ENCODE measurements at places on chromosomes 12 and 14.

GRCh38 chr14:75614179-75614578, 35.8 kb downstream of the FLVCR2 start:
- DNase-seq: no peak

GRCh38 chr12:5592310-5592709, 160.4 kb downstream of the NTF3 start:
- DNase-seq: no peak

GRCh38 chr12:46830731-46831334, 5.0 kb upstream of the SLC38A4 start:
- DNase-seq: no peak

DNA sequence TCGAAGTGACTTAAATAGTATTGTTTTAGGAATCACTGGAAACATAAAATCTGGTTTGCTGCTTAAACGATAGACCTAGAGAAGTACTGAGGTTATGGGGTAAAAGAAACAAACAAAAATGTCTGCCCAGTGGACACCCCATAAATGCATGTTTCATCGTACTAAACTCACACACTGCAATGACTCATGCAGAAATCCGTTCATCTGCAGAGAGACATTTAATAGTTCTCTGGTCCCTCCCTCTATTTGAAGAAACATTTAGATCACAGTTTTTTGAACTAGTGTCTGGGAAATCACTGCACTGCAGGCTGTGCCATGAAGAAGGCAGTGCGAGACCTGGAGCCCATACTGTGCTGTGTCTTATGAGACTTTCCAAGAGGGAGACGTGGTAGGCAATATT, 25.5 kb downstream of the SLC17A8 start:
- DNase-seq: no peak

DNA sequence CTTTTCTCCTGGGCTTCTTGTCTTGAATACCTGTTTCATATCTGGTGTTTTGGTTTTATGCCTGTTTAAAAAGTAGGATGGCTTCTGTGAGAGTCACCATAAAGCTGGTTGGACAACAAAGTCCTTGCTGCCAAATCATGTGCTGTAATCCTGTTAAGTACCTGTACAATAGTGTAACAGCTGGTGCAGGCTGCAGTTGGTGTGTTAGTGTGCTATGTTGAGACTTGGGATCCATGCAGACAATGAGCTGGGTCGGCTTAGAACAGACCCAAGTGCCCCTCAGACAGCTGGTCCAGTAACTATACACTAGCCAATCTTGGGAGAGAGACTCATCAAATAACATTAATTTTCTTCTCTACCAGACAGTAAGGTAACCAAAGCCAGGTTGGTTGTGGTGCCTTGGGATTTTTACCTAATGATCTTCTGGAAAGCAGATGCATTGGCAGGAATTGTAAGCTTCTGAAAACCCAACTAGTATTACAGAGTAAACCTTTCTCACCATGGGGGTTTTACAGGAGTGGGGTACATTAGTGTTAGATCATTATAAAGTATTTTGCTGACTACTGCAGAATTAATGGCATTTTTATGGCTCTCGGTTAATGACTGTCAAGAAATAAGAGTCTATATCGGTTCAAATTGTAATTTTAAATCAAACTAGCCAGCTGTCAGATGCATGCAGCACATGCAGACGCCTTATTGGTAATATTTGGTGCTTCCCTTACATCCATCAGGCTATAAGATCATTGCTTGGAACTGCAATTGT, 231.2 kb downstream of the PDZRN4 start:
- peak; percentile 15 for DNase-seq

GRCh38 chr12:12209043-12209442, 57.8 kb downstream of the LRP6 start:
- DNase-seq: no peak

GRCh38 chr14:51335531-51335930, 95.5 kb downstream of the TMX1 start:
- no peak for DNase-seq

GRCh38 chr12:93587611-93588010, 15.1 kb downstream of the SOCS2 start:
- DNase-seq: no peak

GRCh38 chr12:106021516-106021915, 117.2 kb downstream of the NUAK1 start:
- DNase-seq: no peak

- no peak for DNase-seq
Measured at GRCh38 chr12:107857191-107857590, 82.7 kb downstream of the ASCL4 start.

DNA sequence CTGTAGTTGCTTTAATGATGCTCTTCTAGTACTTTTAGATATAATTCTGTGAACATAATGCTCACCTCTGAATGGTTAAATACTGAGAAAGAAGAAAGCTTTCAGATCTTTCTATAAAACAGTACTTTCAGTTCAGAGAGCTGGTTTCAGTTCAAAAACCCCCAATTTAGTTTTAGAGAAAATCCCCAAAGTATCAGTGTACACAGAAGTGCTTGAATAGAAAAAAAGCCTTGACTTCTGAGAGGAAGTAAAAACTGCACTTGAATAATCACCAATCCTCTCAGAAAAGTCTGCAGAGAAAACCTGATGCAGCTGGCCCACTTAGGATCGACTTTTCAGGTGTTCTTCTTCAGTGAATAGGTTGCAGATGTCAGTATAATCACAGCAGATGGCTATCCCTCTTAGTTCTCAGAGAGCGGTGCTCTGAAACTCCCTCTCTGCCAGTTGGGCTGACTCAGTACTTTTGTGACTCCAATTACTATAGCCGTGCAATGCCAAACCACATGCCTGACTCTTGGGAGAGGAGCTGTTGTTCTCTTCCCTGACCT, 616.3 kb downstream of the LRFN5 start:
- DNase-seq: peak; percentile 4

DNA sequence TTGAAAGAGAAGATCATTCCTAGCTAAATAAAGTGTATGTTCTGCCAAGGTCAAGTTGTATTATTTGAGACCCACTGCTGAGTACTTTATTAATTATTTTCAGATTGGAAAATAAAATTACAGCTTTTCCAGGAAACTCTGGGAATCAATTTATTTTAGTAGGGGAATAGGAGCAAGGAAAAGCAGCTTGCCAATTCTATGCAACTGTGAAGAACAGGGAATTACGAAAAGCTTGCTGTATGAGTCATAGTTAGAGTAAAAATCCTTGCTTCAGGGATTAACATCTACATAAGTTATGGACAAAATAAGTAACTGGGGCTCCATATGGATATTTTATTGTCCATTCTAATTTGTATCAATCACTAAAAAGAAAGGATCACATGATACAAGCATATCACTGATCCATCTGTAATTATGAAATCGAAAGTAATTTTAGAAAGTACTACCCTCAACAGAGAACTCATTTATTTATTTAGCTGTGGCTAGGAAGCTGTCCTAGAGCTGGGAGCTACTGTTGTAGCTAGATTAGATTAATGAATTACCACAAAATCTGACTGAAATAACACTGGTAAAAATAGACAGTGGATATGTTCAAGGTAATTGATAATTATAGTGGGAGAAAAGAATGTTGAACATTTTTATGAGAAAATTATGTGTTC, 303.5 kb upstream of the NPAS3 start:
- DNase-seq: no peak

DNA sequence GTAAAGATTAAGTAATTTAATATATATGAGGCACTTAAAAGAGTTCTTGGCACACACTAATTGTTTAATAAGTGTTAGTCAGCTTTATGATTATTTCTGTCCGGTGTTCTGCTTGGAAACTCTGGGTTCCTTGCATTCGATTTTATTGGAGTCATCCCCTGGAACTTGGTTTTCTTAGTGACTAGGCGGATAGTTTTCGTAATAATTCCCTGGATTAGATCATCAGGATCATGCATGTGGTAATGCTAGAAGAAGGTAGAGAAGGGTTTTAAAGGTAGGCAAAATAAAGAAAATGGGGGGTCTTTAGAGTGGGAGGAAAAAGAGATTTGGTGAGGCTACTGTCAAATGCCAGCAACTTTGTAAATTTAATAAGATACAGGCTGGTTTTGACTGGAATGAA, 88.4 kb downstream of the MYF5 start:
- no peak for DNase-seq

DNA sequence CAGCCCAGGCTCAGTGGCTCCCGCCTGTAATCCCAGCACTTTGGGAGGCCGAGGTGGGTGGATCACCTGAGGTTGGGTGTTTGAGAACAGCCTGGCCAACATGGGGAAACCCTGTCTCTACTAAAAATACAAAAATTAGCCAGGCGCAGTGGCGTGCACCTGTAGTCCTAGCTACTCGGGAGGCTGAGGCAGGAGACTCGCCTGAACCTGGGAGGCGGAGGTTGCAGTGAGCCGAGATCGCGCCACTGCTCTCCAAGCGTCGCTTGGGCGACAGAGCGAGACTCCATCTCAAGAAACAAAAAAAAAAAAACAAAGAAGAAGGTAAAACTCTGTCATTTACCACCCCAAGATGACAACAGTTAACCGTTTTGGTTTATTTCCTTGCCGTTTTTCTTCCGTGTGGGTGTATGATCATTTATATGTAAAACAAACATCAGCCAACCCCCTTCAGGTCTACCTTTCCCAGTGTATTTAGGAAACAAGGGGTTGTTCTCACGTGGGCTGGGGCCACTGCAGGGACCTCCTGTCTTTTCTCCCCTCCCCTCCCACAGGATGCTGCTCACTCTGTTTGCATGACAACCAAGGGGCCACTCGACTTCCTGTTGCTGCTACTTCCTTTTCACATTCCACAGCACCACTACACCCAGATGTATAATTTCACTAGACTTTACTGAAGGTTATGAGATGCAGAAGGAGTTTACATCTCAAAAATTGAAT, 13.6 kb downstream of the TTC9 start:
- DNase-seq: no peak

- DNase-seq: no peak
Measured at GRCh38 chr12:98352218-98352811, 163.1 kb upstream of the TMPO start.

DNA sequence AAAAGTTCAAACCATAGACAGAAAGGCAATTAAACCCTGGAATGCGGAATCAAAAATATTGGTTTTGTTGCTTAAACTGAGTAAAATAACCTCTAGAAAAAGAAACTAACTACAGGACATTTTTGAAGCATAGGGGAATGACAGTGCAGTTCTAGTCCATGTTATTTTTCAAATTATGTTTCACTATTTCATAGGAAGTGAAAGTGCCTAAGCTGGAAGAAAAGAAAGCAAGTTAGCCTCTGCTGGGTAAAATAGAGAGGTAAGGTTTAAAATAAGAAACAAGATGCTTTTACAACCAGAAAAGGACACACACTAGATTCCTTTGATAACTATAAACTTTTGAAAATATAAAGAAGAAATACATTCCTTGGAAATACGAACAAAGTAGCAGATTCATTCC, 1.1 kb downstream of the CLECL1 start:
- DNase-seq: no peak

GRCh38 chr12:42977451-42978230, 388.1 kb upstream of the PRICKLE1 start:
- DNase-seq: no peak

DNA sequence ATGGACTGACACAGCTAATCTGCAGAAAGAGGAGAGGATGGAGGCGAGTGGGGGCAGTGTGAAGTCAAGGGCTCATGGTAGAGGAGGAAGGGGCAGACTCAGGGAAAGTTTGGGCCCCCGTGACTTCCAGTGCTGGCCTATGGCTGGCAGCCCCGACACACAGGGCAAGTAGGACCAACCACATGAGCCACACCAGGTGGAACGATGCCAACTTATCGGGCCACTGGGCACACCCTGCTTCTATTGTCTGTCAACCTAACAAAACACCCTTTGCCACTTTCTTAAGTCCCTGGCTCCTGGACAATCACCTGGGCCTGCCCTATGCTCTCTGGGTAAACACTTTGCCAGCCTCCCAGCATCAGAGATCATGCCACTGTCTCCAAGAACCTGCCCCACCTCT, 65.2 kb upstream of the PSMC1 start:
- DNase-seq: no peak

DNA sequence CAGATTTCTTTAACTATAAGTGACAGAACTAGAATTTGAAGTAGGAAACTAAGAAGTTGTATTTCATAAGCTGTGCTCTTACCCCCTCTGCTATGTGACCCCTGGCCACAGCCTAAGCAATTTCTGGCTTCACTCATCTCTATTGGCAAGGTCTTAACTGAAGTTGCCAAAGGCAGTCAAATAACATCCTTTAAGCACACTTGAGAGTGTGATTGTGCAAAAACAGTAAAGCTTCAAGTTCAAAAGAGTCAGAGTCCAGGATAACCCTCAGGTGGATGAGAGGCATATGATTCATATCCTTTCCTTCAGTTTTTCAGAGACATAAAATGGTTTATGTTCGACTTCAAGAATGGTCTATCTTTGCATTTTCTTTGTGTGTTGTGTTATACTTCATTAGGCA, 45.2 kb downstream of the GRIP1 start:
- no peak for DNase-seq

DNA sequence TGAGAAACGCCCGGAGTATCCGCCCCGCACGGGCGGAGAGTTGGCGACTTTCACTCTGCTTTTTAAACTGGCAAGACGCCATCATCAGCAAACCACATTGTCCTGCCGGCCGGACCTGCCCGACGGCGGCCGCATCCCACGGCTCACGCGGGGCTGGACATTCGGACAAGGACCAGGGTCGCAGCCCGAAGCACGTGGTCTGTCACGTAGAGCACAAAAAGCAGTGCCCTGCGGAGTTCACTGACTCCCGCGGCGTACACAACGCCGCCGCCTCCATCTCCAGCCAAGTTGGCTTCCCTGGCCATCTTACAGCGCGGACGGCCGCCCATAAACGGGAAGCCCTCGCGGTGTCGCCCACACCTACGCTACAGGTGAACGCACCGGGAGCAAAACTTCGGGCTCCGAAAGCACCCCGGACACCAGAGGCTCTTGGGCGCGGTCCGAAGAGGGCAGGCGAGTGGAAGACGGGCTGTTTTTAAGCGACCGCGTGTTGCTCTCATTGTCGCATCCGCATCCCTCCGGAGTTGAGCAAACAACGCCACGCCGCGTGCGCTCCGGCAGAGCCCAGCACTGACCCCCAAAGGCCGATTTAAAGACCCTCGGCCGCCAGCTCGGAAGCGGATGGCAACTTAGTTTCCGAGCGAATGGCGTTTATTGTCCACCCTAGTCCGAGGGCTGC, 966 bp downstream of the SINHCAF start:
- peak; percentile 39 for DNase-seq

DNA sequence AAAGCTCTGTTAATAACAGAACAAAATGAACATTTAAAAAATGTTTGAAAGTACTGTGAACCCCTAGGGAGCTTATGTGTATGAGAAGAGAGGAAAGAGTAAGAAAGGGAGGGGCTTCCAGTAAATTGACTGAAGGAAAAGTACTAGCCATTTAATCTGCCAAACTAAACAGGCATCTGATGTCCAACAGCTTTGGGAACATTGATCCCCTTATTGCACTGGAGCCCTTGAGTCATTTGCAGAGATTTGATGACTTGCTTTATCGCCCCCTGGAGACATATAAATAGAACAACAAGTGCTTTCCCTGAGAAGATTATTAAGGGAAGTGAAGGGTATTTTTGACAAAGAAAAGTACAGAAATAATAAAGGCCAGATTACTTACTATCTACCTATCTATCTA, 319.3 kb upstream of the NOVA1 start:
- peak; percentile 21 for DNase-seq

DNA sequence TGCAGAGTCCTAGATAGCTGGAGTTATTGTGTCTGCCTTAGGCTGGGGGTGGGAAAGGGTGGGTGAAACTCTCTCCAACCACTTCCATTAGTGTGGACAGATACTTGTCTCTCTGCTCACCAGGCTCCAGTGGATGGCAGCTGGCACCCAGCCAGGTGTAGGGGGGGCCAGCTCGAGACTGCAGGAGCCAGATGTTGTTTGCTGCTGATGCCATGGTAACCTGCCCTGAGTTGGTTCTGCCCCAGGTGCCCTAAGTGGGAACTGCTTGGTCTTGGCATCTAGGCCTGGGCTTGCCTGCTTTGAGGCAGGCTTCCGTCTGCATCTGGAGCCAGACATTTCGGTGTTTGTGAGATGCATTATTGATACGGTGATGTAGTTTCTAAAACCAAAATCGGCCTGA, 82.2 kb downstream of the ADCK1 start:
- DNase-seq: peak; percentile 56

All from SK-N-DZ (cell line).